ENCODE measurements at places on chromosomes 5 and 9. TPM values are rescaled to one million over a fixed set of nuclear protein-coding genes. Genes with fewer than 3 reads are reported as not detected.

DNA sequence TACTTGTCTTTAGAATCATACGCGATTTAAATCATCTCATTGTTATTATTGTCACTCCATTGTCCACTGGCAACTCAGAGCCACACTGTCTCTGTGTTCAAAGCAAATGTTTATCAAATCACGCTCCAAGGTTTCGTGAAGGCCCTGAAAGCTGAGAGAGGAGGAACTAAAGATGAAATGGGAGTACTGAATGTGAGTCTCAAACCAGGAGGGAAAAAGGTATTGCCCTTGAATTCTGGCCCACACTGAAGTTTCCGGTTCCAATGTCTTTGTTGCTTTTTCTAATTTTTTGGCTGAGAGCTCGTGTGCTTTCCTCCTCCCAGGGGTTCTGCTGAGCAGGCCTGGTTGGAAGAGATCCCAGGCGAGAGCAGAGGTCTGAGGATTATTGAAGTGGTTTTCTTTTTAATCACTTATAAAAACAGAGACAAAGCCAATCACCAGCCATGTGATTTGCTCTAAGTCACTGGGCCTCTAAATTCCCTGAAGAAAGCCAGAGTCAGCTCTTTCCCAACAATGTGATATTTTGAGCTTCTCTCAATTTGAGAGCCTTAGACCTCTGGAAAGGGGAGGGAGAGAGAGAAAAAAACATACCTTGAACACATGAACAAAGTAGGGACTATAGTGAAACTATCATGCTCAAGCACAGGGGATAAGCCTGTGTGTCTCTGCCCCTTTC is 420.8 kb upstream of the GRAMD2B start:
- DNase-seq, result no peak
- no peaks in the 10 kb centered on the region for H3K36me3 ChIP-seq
- no peaks in the 10 kb centered on the region for H3K27me3 ChIP-seq
- no peak overlapping the region for H3K27ac ChIP-seq
- H3K4me1 ChIP-seq, result no peaks in the 10 kb centered on the region
- no peak overlapping the region for H3K4me3 ChIP-seq

DNA sequence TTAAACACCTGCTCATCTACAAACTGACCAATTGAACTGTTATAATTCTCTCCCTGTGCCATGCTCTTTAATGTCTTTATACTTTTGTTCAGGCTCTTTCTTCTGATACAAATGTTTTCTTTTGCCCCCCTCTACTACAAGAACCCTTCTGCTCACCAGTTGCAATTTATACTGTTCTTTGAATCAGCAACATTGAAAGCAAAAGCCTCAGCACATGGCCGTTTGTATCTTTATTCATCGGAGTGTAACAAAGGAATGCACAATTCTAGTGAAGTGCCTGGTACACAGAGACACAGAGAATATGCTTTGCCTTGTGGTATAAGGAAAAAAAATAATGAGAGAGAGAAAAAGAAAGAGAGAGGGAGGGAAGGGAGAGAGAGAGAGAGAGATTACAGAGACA is 547.1 kb downstream of the CDH12 start:
- no peaks in the 10 kb centered on the region for H3K27me3 ChIP-seq
- no peak for DNase-seq
- no peaks in the 10 kb centered on the region for H3K4me1 ChIP-seq
- no peak overlapping the region for H3K27ac ChIP-seq
- H3K4me3 ChIP-seq, result no peak overlapping the region

DNA sequence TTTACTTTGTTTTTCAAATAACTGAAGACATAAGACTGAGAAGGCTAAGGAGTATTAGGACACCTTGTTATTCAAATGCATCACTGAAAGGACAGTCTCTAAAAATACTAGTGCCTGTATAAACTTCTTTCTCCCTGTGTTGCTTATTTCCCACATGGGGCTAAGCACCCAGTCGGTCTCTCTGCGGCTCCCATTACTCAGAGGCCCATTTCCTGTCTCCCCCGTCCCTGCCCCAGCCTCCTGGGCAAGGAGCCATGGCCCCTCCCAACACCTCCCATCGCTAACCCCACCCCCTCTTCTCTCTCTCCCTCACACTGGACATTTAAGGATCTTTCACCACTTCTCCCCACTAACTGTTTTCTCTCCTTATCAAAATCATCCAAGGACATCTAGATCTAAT is 81.9 kb downstream of the EBF1 start:
- no peak overlapping the region for H3K27ac ChIP-seq
- no peak for DNase-seq
- H3K4me1 ChIP-seq, result peaks cover 2% of the 10 kb centered on the region
- H3K36me3 ChIP-seq, result no peaks in the 10 kb centered on the region
- peaks cover 10% of the 10 kb centered on the region for H3K27me3 ChIP-seq

- H3K4me1 ChIP-seq, result no peaks in the 10 kb centered on the region
- no peak overlapping the region for H3K4me3 ChIP-seq
- H3K27me3 ChIP-seq, result no peaks in the 10 kb centered on the region
- H3K36me3 ChIP-seq, result no peaks in the 10 kb centered on the region
- no peak overlapping the region for H3K27ac ChIP-seq
Observed at GRCh38 chr5:5985332-5985731, 393.0 kb downstream of the MED10 start.

GRCh38 chr9:20760246-20760891 is 76.3 kb downstream of the FOCAD start:
- peaks cover 21% of the 10 kb centered on the region for H3K36me3 ChIP-seq
- no peak overlapping the region for H3K4me3 ChIP-seq
- H3K4me1 ChIP-seq, result peaks cover 2% of the 10 kb centered on the region
- no peak overlapping the region for H3K27ac ChIP-seq
- no peak for DNase-seq

SLC1A3 gene
- total RNA-seq, result 1.9 TPM

DNA sequence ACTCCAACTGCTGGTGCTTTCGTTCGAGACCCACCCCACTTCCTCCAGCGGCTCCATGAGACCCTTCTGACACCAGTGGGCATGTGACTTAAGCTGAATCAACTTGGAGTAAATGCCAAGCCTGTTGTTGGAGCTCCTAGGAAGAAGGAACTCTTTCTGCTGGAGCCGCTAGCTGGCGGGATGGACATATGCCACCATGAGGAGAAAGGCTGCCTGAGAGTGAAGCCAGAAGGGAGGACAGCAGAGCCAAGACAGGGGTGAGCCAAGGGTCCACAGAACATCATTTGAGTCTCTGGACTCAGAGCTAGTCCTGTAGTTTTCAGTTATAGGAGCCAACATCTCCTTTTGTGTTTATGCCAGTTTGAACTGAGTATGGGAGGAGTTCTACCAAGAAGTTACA is 35.9 kb downstream of the ANXA6 start:
- no peak overlapping the region for H3K4me3 ChIP-seq
- no peak for DNase-seq
- H3K4me1 ChIP-seq, result peaks cover 30% of the 10 kb centered on the region
- H3K27ac ChIP-seq, result peak overlapping the region; percentile 12
- H3K27me3 ChIP-seq, result no peaks in the 10 kb centered on the region

DNA sequence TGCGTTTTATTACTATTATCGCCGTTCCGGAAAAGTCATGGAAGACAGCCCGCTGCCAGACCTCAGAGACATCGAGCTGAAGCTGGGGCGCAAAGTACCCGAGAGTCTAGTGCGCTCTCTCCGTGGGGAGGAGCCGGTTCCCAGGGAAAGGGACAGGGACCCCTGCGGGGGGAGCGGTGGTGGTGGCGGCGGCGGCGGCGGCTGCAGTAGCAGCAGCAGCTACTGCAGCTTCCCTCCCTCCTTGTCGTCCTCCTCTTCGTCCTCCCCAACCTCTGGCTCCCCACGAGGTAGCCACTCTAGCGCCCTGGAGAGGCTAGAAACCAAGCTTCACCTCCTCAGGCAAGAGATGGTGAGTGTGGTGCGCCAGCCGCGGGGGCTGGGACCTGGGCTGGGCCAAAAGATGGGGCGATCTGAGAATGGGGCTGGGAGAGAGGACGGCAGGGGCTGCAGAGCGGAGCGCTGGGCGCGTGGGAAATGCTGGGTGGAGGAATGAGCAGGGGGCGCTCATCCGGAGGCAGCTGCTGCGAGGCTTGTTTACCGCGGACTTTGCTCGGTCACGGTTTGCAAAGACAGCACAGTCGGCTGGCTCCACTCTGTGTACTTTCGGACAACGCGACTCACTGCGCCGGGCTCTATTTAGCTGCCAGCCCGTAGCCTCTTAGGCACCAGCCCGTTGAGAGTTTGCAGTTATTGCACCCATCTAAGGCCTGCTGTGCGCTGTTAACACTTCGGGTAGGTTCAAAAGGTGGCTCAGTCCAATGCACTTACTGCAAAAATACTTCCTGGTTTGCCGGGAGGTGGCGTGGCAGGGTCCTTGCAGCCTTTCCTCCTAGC is 1.1 kb downstream of the LURAP1L start:
- H3K27me3 ChIP-seq, result peaks cover 22% of the 10 kb centered on the region
- peaks cover 6% of the 10 kb centered on the region for H3K4me1 ChIP-seq
- H3K4me3 ChIP-seq, result peak overlapping the region; percentile 54
- peak; percentile 25 for DNase-seq

SLC34A1 gene
- total RNA-seq, result 1.9 TPM

- no peaks in the 10 kb centered on the region for H3K4me1 ChIP-seq
- no peak overlapping the region for H3K27ac ChIP-seq
- no peaks in the 10 kb centered on the region for H3K27me3 ChIP-seq
- H3K4me3 ChIP-seq, result no peak overlapping the region
- no peak for DNase-seq
Observed at GRCh38 chr9:113934829-113935676, 58.9 kb downstream of the ZNF618 start.

- H3K27me3 ChIP-seq, result no peaks in the 10 kb centered on the region
- H3K4me1 ChIP-seq, result peaks cover 16% of the 10 kb centered on the region
- no peak overlapping the region for H3K27ac ChIP-seq
- no peaks in the 10 kb centered on the region for H3K36me3 ChIP-seq
Observed at GRCh38 chr9:110125207-110125751, 82.7 kb downstream of the C9orf152 start.

CTSV gene
- 0.33 TPM for total RNA-seq

DNA sequence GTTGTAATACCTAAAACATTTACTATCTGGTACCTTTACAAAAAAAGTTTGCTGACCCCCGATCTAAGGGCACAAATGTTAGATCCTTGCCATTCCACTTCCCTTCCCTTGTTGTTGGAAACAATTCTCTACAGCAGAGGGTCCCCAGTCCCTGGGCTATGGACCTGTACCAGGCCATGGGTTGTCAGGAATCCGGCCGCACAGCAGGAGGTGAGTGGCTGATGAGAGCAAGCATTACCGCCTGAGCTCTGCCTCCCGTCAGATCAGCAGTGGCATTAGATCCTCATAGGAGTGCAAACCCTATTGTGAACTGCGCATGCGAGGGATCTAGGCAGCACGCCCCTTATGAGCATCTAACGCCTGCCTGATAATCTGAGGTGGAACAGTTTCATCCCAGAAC is 248.5 kb downstream of the AP3B1 start:
- H3K36me3 ChIP-seq, result peaks cover 25% of the 10 kb centered on the region
- H3K27ac ChIP-seq, result no peak overlapping the region
- no peak for DNase-seq

GRCh38 chr5:142726188-142726731 is 40.4 kb upstream of the FGF1 start:
- no peak for DNase-seq
- no peak overlapping the region for H3K4me3 ChIP-seq
- H3K27ac ChIP-seq, result no peak overlapping the region
- H3K27me3 ChIP-seq, result peaks cover 9% of the 10 kb centered on the region
- H3K4me1 ChIP-seq, result no peaks in the 10 kb centered on the region

LHFPL2 gene
- total RNA-seq, result 2.8 TPM

ITGA2 gene
- 2.5 TPM for total RNA-seq

GRCh38 chr5:168585119-168585856 is 6.1 kb upstream of the PANK3 start:
- no peak for DNase-seq
- peaks cover 9% of the 10 kb centered on the region for H3K27me3 ChIP-seq
- H3K4me1 ChIP-seq, result peaks cover 5% of the 10 kb centered on the region

MAML1 gene
- total RNA-seq, result 38.5 TPM

FRMPD1 gene
- total RNA-seq, result not detected

DNA sequence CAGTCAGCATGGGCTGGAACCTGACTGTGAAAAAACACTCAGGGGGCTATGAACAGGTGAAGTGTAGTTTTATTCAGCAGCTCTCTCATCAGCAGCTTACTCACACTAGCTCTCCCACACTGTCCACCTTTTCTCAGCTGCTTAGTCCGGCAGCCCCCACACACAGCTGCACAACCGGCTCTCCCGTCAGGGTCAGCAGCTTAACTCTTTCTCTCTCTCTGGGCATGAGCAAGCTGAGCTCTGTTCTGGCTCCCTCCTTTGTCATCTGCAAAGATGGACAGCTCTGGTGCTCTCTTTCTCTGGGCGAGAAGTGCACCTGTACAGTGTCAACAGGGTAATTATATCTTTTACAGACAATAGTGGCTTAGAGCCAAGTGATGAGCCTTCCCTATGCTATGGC is 8.2 kb downstream of the DMAC1 start:
- no peak overlapping the region for H3K4me3 ChIP-seq
- DNase-seq, result no peak
- no peaks in the 10 kb centered on the region for H3K27me3 ChIP-seq

PDE6A gene
- not detected for total RNA-seq

GRCh38 chr9:70519912-70520724 is 105.7 kb upstream of the KLF9 start:
- no peak overlapping the region for H3K27ac ChIP-seq
- H3K36me3 ChIP-seq, result peaks cover 6% of the 10 kb centered on the region
- no peak for DNase-seq
- H3K27me3 ChIP-seq, result no peaks in the 10 kb centered on the region
- H3K4me1 ChIP-seq, result no peaks in the 10 kb centered on the region

DNA sequence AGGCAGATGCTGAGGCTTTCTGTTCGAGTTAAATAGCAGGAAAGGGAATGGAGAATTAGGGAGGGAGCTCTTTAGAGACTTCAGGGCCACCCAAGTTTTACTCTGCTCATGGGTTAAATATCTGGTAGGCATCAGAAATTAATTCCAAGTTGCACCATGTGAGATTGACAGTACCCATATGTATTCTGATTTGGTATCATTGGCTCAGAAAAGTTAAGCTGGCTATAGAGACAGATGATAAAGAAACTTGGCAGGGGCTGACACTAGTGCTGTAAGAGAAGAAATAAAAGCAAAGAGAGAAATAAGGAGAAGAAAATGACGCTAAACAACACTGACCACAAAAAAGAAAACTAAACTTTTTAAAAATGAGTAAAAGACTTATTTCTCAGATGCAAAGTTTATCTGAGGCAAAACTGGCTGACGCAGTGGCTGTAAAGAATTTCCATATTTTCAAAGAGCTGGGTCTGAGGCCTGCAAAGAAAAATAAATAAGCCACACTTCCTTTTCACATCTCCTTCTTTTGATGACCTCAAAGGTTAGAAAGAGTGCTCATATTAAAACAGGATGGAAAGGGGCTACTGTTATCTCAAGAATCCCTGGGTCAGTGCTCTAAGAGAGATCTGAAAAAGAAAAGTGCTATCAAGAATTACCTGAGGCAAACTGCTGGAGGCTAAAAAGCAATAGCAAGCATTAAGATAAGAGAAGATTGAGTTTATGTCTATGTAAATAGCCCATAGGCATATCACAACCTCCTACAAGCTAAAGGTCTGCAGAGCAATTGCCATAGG is 399.0 kb upstream of the MEF2C start:
- H3K27me3 ChIP-seq, result no peaks in the 10 kb centered on the region
- H3K36me3 ChIP-seq, result no peaks in the 10 kb centered on the region
- H3K4me3 ChIP-seq, result no peak overlapping the region
- DNase-seq, result no peak
- no peaks in the 10 kb centered on the region for H3K4me1 ChIP-seq

GPR151 gene
- not detected for total RNA-seq

GRCh38 chr9:79940919-79941318 is 369.2 kb downstream of the TLE4 start:
- no peak overlapping the region for H3K27ac ChIP-seq
- H3K4me3 ChIP-seq, result no peak overlapping the region
- H3K27me3 ChIP-seq, result no peaks in the 10 kb centered on the region
- no peaks in the 10 kb centered on the region for H3K4me1 ChIP-seq
- H3K36me3 ChIP-seq, result no peaks in the 10 kb centered on the region

Measured in activated naive CD8-positive, alpha-beta T cell treated with anti-CD3 and anti-CD28 coated beads, Interleukin-2, amount 10 ng/mL, durations not matched to agents 7 days and 5 days (primary cell).